ENCODE measurements at places on chromosomes 1 and 21. TPM values are rescaled to one million over a fixed set of nuclear protein-coding genes. Genes with fewer than 3 reads are reported as not detected.

The SLC16A4 gene
- total RNA-seq, result 15.9 TPM

DNA sequence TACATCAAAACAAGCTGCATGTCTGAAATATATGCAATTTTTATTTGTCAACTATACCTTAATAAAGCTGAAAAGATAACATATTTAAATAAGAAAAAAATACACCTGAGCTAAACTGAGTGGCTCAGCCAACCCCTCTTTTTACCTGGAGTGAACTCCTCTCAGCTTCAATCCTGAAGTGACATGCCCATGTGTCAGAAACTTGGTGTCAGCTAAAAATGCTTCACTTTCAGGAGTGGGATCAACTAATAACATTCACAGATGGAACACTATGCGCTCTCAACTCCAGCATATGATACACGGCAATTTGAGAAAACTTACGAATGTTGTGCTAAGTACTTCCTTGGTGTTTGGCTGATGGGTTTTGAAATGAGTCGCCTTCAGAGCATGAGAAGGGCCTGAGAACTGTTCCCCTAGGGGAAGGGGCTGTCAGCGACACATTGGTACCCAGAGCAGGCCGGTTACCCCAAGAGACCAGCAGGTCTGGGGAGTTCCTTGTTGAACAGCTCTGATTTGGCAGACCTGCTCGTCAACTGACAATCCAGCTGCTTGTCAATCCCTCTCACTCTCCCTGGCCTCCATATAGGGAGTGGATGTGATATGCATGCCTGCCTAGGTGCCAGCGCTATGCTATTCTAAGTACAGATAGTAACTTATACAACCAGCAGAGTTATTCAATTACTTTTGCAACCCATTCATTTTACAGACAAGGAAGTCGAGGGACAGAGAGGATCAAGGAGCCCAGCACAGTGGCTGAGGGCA lies 267.7 kb downstream of the PCP4 start:
- no peak for DNase-seq

DNA sequence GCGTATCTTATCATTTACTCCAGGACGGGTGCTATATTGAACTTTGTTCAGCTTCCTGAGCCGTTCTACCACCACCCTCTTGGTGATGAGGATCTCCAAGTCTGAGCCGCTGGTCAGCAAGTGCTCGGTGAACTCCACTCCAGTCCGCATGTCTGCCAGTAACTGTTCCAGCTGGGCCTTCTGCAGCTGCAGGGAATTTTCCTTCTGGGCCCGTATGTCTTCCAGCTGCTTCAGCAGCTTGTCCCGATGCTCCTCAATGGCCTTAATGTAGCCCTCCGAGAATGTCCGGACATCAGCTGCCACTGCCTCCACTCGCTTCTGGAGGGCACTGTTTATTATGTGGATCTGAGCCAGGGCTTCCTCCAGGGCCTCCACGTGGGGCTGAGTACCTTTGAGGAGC lies 3.4 kb downstream of the TRIM45 start:
- no peak for DNase-seq

The OXCT2 gene
- total RNA-seq, result 0.43 TPM

DNA sequence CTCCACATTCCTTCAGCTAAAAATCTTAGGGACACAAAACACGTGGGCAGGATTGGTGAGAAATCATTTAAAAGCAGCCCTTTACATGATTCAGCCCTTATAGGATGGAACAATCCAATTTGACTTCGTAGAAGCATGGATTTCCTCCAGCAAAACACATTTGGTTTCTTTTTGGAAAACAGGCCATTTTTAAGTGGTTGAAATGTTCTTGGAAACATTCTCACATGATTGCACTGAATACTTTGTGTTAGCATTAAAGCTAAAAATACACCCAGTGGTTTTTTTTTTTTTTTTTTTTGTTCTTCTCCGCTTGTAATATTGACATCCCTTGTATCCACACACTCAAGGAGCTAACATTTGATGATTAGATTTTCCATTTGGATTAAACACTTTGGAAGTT lies 42.1 kb upstream of the ABCG1 start:
- no peak for DNase-seq

GRCh38 chr1:2908081-2908480 lies 106.6 kb upstream of the TTC34 start:
- DNase-seq, result no peak

The SLAMF1 gene
- 1.6 TPM for total RNA-seq

GRCh38 chr1:90708826-90709225 lies 8.3 kb downstream of the BARHL2 start:
- no peak for DNase-seq

The HENMT1 gene
- 5.6 TPM for total RNA-seq

DNA sequence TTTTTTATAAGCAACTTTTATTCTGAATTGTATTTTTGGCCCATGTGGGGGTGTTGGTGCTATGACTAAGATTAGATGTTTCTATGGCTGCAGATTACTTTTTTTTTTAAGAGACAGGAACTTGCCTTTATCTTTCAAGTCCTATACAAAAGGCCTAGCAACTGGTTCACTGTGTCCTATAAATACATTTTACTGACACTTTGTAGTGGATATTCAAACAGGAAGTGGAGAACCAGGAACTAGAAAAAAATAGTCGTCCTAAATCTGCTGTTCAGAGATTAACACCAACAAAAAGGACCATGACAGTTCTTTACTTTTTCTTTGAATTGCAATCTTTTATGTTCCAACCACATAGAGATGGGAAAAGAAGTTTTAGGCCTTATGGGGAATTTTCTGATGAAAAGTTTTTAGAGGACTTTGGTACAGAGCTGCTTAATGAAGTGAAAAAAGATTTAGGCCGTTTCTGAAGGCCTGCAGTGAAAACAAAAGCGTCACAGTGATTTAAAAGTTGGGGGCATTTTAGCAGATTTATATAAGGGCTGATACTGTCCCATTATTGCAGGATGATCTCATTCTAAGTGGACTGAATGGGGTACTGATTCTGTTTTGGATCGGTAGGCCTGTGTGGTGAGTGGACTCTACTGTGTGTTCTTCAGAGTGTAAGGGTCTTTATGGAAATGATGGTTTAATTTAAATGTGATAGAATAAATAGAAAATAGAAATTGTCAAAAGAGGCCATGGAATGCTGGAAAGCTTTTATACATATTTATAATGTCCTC lies 136.4 kb upstream of the DEPDC1 start:
- DNase-seq, result no peak

- DNase-seq, result no peak
Measured at GRCh38 chr1:3122311-3122710, 53.3 kb downstream of the PRDM16 start.

The ELAVL4 gene
- 0.12 TPM for total RNA-seq

The SOX13 gene
- total RNA-seq, result 76.3 TPM

The TMEM200B gene
- total RNA-seq, result 8.7 TPM

DNA sequence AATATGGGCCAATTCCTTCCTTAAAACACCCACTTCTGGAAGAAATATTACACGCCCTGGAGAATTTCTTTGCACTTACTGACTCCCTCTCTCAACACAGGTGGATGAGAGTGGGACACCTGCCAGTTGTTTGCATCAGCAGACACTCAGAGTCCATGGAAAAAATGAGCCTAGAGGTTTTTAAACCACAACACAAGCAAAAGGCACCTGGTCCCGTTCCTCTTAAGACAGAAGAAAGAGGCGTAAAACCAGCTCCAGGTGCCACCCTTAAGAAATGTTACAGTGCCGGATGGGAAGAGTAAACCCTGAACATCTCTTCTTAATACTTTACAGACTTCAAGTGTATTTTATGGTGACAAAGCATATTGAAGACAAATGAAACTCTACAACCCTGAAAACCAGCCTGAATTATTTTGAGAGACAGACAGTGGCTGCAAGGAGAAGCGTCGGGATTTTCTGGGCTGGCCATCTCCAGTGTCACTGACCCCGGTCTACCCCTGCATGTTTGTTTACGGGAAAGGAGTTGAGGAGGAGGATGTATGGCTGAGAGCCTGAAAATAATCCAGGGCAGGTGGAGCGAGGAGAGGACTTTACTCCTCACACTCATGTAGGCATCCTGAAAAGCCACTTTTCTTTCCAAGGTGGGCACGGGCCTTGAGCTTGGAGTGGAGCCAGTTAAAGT lies 7.8 kb upstream of the RIPK4 start:
- no peak for DNase-seq

DNA sequence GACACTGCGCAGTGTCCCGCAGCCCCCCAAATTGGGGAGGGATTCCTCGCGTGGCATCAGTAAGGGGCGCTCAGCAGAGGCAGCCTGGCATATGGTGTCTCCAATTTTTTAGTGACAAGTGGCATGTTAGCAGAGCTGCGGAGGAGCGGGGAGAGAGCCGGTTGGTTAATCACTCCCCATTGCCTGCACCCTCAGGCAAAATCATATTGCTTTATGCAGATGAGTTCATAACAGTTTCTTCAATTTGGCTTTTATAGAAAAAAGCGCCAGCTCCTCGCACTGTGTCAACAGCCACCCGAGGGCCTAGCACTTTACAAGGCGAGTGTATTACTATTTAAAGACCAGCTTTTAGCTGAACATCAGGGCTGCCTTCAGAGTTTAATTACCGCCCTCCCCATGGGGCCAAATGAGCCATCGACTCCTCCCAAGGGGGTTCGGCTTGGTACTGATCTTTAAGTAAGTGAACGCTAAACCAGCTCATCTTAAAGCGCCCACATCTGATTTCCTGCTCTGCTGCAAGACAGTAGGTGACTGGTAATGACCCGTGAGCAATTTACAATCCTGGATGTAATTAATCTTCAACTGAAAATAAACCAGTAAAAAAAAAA lies 298.9 kb downstream of the DSCAM start:
- no peak for DNase-seq

GRCh38 chr1:235583511-235584001 lies 66.0 kb downstream of the GNG4 start:
- DNase-seq, result peak; percentile 54

DNA sequence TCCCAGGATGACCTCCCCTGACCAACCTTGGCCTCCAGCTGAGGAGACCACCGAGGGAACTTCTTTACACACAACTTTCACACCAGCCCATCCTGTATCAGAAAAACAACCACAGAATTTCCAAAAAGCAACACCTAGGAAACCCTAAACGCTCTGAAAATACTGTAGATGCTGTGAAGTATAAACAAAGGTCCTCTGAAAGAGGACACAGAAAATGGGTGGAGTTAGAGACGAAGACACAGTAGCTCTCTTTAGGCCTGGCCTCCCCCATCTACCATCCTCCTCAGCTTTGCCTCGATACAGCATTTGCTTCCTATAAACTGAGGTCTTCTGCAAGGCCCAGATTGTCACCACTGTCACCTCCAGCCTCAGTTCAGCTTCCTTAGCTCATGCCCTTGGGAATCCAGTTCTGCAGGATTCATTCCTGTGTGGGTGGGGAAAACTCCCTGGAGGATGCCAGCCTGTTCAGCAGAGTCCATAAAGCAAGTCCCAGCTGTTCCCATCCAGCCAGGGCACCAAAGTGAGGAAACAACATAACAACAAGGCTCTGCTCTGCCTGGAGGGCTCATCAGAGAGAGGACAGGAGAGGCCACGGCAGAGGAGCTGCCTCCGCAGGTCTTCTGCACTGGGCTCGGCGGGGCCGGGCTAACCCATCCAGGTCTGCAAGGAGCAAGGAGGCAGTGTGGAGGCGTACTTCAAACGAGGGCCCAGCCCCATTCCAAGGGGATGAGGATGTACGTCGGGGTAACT lies 15.0 kb downstream of the PIK3C2B start:
- no peak for DNase-seq

The ENO1 gene
- total RNA-seq, result 640 TPM

The KRTAP19-1 gene
- not detected for total RNA-seq

The CTSS gene
- total RNA-seq, result 533 TPM

The KIAA0040 gene
- 44.8 TPM for total RNA-seq

DNA sequence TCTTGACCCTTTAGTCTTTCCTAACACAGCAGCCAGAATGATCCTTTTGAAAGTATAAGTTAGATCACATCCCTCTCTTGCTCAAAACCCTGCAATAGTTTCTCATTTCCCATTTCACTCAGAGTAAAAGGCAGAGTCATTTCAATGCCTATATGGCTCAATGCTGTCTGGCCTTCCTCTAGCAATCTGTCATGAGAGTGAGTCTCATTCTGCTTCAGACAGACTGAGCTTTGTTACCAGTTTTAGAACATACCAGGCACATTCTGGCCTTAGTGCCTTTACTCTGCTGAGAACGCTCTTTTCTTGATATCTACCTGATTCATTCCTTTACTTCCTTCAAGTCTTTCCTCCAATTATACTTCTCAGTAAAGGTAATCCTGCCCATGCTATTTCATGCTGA lies 372.8 kb upstream of the PKN2 start:
- DNase-seq, result no peak

GRCh38 chr1:194062962-194063361 lies 876.5 kb upstream of the B3GALT2 start:
- no peak for DNase-seq

GRCh38 chr1:203098445-203098844 lies 12.6 kb upstream of the MYOG start:
- DNase-seq, result no peak

DNA sequence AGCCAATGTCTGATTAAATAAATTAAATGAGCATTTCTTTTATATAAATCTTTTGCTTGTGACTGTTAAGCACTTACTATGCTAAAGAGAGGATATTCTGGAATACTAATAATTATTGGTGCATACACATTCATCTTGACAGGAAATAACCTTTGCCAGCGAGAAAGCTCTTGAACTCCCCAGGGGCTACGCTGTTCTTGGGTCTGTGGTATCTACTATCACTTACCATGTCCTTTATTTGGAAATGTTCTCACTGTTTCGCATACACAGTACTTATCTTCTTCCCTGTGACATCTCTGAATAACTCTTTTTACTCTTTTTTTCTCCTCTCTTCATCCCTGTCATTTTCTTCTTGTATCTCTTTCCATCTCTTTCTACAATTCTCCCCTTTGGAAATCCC lies 178.7 kb downstream of the GABPA start:
- DNase-seq, result no peak

- DNase-seq, result no peak
Measured at GRCh38 chr1:205824180-205824579, 11.2 kb upstream of the SLC41A1 start.

GRCh38 chr1:23745515-23745914 lies 2.2 kb downstream of the ELOA start:
- DNase-seq, result no peak

DNA sequence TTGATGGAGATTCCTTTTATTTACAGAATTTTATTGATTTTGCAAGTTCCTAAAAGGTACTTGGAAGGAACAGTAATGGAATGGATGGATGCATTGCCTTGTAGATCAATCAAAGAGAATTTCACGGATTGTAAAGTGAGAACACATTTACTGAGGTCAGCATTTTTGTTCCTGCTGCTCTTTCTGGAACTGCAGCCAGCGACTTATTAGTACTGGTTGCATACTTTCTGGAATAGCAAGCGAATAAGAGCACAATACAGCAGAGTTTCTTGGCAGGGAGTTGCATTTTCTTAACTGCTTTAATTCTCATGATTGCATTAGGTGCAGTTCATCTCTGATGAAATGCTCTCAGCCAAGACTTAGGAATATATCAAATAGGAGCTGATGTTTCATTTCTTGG lies 106.1 kb upstream of the CHODL start:
- DNase-seq, result no peak

The TAS1R1 gene
- not detected for total RNA-seq

The SKI gene
- total RNA-seq, result 89.6 TPM

The KCNJ9 gene
- total RNA-seq, result not detected

All from upper lobe of right lung (tissue), 1 donor.